ENCODE measurements at places on chromosomes 7 and 10.

DNA sequence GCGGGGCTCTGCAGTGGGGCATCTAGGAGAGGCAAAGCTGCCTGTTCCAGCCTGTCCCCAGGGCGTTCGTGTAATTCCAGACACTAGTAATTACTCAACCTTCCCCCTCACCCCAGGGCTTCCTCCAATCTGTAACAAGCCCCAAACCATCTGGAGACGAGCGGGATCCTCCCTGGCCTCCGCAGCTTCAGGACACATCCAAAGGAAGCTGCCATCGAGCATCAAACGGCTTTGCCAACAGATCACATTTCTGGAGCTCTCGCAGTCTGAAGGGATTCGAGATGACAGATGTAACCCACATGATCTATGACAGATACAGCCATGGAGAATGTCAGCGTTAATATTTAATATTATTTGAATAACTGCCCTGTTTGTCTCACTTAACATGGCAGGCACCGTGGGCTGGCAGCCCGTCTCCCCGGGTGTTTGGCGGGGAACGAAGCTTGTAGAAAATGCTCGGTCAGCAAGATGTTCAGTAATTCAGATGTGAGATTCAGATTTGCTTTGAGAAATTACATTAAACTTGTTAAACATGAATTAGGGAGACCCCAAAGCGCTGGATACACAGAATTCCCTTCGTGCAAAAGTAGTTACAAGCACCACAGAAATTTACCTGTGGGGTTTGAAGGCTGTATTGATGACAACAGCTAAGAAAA, 108.5 kb upstream of the C7orf33 start:
- DNase-seq, result no peak

GRCh38 chr10:117218654-117219053, 21.4 kb downstream of the KCNK18 start:
- no peak for DNase-seq

DNA sequence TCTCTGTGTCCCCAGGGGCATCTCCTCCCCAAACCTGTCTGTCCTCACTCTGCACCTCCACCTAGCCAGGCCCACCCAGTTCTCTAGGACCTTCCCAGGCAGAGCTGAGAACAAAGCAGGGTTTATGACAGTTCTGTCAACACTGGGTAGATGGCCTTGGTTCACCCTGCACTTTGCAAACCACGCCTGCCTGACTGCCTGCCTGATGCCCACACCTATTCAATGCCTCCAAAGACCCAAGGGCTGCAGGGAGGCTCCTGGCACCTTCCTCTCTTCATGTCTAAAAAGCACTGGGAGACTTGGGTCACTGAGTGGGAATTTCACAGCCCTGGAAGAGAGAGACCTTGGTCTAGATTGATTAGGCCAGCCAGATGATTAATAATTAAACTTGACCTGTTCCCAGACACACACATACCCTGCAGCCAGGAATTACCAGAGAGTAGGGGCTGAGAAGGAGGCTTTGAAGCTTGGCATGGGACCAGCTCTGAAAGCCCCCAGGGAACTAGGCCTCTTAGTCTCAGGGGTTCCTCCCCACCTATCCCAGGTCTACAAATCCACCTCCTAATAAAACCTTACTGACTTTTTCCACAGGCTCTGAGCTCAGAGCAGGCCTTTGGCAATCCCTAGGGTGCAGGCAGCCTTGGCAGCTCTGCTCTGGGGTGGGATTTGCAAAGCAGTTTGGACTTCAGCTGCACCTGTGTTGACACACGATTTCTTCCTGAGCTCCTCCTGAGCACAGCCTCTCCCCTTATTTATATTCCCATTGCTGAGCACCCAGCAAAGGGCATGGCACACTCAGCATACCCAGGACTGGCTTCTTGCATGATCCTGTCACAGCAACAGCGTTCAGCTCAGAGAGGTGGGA, 25.7 kb upstream of the PDCD4 start:
- DNase-seq, result no peak

- DNase-seq, result no peak
Observed at GRCh38 chr7:111975346-111975745, 230.9 kb downstream of the DOCK4 start.

- DNase-seq, result peak; percentile 54
Observed at GRCh38 chr7:135349746-135350145, 116.1 kb downstream of the STRA8 start.

DNA sequence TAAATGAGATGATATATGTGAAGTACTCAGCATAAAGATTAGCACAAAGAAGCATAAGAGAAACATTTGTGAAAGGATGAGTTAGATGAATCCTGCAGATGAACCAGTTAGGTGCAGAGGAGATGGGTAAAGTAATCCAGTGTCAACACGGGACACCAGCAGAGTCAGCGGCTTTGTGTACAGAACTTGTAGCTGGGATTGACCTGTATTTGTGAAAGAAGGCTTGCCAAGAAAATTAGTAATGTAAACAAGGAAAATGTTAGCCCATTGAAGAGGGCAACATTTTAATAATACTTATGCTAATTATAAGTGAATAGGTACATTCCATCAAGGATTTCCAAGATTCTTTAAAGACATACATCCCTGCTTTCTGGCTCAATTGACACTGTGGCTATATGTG, 255.7 kb downstream of the PTEN start:
- no peak for DNase-seq

GRCh38 chr7:132964876-132965275, 117.0 kb downstream of the CHCHD3 start:
- no peak for DNase-seq

DNA sequence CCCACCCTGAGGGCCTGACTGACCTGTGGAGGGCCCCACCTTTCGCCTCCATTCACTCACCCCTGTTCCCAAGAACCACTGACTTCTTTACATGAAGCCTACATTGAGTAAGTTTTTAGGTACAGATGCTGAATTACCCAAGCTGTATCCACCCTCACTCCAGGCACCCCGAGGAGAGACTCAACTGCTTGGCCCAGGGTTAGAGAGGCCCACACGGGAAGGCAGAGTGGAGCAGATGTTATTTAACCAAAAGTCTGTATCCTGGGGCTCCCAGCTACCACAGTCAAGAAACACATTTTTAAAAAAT, 213.1 kb upstream of the FRMD4A start:
- no peak for DNase-seq

DNA sequence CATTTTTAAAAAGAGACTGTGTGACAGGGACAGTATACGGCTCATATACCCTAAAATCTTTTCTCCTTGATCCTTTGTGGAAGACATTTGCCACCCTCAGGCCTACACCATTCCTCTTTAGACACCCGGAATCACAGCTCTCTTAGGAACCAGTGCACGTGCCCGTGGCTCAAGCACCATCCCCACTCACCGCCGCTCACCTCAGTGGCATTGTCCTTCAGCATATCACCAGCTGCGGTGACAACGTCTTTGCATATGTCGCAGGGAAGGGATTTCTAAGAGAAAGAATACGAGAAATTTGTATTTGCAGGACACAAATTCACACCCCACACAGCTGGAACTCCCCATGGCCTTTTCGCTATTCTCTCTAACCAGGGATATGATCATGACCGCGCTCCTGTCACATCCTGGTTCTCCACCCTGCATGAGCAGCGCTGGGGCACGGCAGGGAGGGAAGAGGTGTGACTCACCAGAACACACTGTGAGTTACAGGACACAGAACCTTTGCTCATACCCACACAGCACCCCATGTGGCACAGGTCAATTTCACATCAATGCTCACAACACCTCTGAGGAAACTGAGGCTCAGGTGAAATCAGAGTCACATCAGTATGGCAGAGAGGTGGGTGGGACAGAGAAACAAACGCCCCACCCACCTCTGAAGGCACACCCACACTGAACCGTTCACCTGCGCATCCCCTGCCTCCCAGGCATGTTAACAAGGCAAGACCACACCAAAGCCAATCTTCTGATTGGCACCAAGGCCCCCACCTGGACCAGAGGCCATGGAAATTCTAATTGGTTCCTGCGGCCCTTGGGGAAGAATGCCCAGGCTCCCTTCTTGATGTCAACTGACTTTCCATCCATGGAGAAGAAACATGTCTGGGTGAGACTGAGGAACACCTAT, 19.2 kb downstream of the PSAP start:
- DNase-seq, result peak; percentile 59

GRCh38 chr10:75957314-75958120, 526.1 kb downstream of the LRMDA start:
- DNase-seq, result no peak

GRCh38 chr7:45420843-45421495, 153.2 kb upstream of the ADCY1 start:
- peak; percentile 1 for DNase-seq

GRCh38 chr7:38323156-38323555, 49.7 kb upstream of the TARP start:
- DNase-seq, result no peak

DNA sequence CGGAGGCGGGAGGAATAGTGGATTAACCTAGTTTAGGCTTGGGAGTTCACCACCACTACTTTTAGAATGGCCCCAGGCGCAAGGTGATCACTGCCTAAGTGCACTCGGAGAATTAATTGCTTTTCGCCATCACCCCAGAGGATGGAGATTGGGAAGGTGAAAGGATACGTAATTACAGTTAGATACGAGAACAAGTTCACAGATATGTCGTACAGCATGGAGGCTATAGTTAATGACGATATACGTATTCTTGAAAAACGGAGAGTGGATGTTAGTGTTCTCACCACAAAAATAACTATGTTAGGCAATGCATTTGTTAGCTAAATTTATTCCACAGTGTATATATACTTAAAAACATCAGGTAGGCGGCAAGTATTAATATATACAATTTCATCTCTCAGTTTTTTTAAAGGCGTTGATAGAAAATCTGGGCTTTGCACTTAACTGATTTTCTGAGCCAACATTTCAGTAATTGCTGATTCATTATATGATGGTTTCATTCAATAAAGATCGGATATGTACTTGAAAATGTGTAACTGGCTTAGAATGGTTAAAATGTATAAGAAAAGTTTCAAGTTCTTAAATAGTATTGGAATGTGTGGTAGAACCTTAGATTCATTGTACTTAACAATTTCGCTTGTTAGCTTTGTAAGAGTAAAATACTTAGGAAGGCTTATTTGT, 683 bp downstream of the CDC123 start:
- DNase-seq, result no peak

GRCh38 chr7:113548137-113548536, 370.7 kb downstream of the PPP1R3A start:
- no peak for DNase-seq

DNA sequence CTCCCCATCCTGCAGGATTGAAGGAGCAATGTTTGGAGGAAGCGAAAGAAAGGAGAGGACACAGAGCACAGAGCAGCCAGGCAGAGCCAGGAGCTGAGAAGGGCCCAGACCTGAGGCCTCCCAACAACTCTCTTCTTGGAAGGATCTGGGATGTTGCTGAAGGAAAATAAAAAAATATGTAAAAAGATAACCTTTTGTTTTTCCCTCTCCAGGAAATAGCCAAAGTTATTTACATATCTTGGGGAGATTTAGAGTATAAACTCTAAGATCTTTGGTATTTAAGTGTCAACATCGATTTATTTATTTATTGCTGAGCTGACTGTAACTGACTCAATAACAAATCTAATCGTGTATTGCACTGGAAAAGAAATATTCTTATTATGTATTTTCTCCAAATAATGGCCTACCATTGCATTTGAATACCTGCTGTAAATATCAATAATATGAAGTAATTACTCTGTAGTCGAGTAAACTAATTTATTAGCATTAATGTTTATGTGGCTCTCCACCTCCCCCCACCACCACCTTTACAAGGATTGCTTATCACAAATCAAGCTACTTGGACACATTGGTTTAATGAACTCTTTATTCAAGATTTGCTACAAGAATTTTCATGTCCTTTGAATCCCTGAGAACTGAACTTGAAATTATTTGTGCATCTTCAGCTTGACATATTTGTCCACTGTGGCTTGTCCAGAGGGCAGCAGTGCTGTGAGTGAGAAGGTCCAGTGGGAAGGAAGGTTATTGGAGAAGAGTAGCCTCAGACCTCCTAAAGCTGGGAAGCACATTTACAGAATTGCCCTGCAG, 1.8 kb upstream of the HOXA11 start:
- no peak for DNase-seq

DNA sequence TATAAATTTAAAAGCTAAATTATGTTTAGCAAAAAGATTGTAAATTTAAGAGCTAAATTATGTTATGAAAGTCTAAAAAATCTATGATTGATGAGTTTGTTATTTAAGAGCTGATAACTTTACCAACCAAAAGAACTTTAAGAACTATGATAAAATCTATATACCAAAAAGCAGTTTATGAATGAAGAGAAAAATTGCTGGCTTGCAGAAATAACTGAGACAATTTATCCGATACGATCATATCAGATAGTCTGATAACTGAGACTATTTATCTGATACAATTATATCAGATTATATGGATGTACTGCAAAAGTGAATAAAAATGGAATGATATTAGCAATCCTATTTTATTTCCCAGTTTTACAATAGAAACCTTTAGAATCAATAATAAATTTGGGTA, 50.2 kb downstream of the IQUB start:
- DNase-seq, result no peak

- DNase-seq, result no peak
Observed at GRCh38 chr10:29576681-29577080, 58.1 kb downstream of the SVIL start.

GRCh38 chr10:106967452-106967851, 197.1 kb downstream of the SORCS1 start:
- no peak for DNase-seq

- DNase-seq, result no peak
Observed at GRCh38 chr7:22651036-22651435, 76.0 kb upstream of the IL6 start.

DNA sequence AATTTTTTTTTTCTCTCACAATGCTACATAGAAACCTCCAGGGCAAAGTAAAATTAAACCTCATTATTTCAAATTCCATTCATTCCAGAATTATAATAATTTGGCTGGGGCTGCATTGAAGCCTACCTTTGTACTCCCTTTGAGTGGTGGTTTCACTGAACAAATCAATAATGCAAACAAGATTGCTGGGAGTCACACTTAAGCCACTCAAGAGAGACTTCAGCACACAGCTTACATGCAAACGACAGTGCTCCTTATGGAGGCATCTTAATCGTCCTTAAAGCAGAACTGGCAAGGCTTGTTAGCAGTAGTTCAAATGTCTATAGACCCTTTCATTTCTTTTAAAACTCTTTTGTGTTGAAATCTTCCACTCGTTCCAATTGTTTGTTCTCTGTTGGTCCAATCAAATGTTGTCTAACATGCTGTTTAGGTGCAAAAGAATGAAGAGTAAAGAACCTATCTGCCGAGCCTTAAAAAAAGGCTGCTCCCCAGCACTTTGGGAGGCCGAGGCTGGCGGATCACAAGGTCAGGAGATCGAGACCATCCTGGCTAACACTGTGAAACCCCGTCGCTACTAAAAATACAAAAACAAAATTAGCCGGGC, 294.9 kb downstream of the FGFR2 start:
- DNase-seq, result no peak

All from amniotic epithelial cell (primary cell).